ENCODE measurements at places on chromosomes 1 and 21. TPM values are rescaled to one million over a fixed set of nuclear protein-coding genes. Genes with fewer than 3 reads are reported as not detected.
A peak's percentile ranks its signal among the peaks of the same experiment; 100 is the strongest.

- peak; percentile 60 for DNase-seq
Observed at GRCh38 chr1:87325982-87326738, 2.5 kb upstream of the LMO4 start.

- no peak for DNase-seq
Observed at GRCh38 chr1:11622398-11622797, 31.8 kb downstream of the FBXO2 start.

DNA sequence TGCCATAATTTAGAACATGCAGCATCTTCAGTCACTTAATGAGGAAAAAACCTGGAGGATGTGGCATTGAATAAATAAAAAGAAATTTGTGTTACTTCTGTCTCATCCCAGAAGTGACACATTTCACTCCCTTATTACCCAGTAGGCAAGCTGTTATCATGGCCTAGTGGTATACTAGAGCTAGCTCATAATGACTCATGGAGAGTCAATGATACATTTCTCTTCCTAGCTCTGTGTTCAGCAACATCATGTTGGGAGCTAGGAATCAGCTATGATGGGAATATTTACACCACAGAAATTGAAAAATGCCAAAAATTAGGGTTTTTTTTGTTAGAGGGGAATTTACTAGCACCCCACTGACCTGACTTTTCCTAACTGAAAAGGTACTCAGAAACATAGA is 182.7 kb downstream of the HMCN1 start:
- peak; percentile 30 for DNase-seq

IGSF21 gene
- total RNA-seq = not detected

RGS1 gene
- not detected for total RNA-seq
